ENCODE measurements at places on chromosomes 4 and X. TPM values are rescaled to one million over a fixed set of nuclear protein-coding genes. Genes with fewer than 3 reads are reported as not detected.

The IRS4 gene
- 0.84 TPM for polyA plus RNA-seq

The GC gene
- polyA plus RNA-seq = not detected

The PABPC1L2A gene
- not detected for polyA plus RNA-seq

The EGFL6 gene
- polyA plus RNA-seq = 65.5 TPM

The CDX4 gene
- polyA plus RNA-seq = not detected

The PDGFC gene
- 34.1 TPM for polyA plus RNA-seq

The NDST3 gene
- polyA plus RNA-seq = 1.6 TPM

The BST1 gene
- 4.1 TPM for polyA plus RNA-seq

The OPRPN gene
- polyA plus RNA-seq = not detected

The ZMAT1 gene
- 21.6 TPM for polyA plus RNA-seq

The DMRTC1 gene
- 0.52 TPM for polyA plus RNA-seq

The LRAT gene
- polyA plus RNA-seq = 0.63 TPM

The RASSF6 gene
- polyA plus RNA-seq = 2.2 TPM

The PLP1 gene
- 22.2 TPM for polyA plus RNA-seq

The PPARGC1A gene
- 3.8 TPM for polyA plus RNA-seq

The TBCK gene
- polyA plus RNA-seq = 50.3 TPM

The RAB40AL gene
- 0.28 TPM for polyA plus RNA-seq

The TSC22D3 gene
- polyA plus RNA-seq = 128 TPM

The SPANXA1 gene
- polyA plus RNA-seq = not detected

The C4orf36 gene
- 10.2 TPM for polyA plus RNA-seq

The PRSS12 gene
- 49.8 TPM for polyA plus RNA-seq

The SRPK3 gene
- 0.70 TPM for polyA plus RNA-seq

The OFD1 gene
- 60.5 TPM for polyA plus RNA-seq

The SMIM10 gene
- 8.2 TPM for polyA plus RNA-seq

The BANK1 gene
- 2.4 TPM for polyA plus RNA-seq

The NPY2R gene
- polyA plus RNA-seq = not detected

The CDKL5 gene
- polyA plus RNA-seq = 13.2 TPM

The KLB gene
- polyA plus RNA-seq = 0.51 TPM

The CLCN4 gene
- 4.4 TPM for polyA plus RNA-seq

The IGSF1 gene
- 21.7 TPM for polyA plus RNA-seq

The NAT8L gene
- 4.7 TPM for polyA plus RNA-seq

The TBX22 gene
- 0.14 TPM for polyA plus RNA-seq

The MAP3K15 gene
- 1.7 TPM for polyA plus RNA-seq

The MFAP3L gene
- 2.3 TPM for polyA plus RNA-seq

The CFP gene
- polyA plus RNA-seq = 6.3 TPM

The ADGRG4 gene
- not detected for polyA plus RNA-seq

The LRP2BP gene
- polyA plus RNA-seq = 6.4 TPM

The FRMD7 gene
- not detected for polyA plus RNA-seq

The TMEM144 gene
- polyA plus RNA-seq = 6.5 TPM

The TCEAL2 gene
- polyA plus RNA-seq = 2.8 TPM

The TEX11 gene
- 0.06 TPM for polyA plus RNA-seq

The STK26 gene
- polyA plus RNA-seq = 14.5 TPM

The GRIPAP1 gene
- 67.1 TPM for polyA plus RNA-seq

The TLR3 gene
- polyA plus RNA-seq = 11.4 TPM

The SLITRK2 gene
- polyA plus RNA-seq = 7.2 TPM

The MYL5 gene
- 21.5 TPM for polyA plus RNA-seq

The KIT gene
- 73.1 TPM for polyA plus RNA-seq

The DKK2 gene
- polyA plus RNA-seq = 3.8 TPM

The SOX3 gene
- polyA plus RNA-seq = not detected

The NXF2B gene
- polyA plus RNA-seq = 0.24 TPM

The GSX2 gene
- polyA plus RNA-seq = not detected

The MMRN1 gene
- polyA plus RNA-seq = 28.7 TPM

The TMPRSS11D gene
- polyA plus RNA-seq = 0.26 TPM

The RASL11B gene
- 26.4 TPM for polyA plus RNA-seq

Measured in left lung (tissue), 14 donors.